SK-MEL-5 (cell line): ENCODE measurements at places on chromosomes 1 and 21.
A peak's percentile ranks its signal among the peaks of the same experiment; 100 is the strongest.

GRCh38 chr1:192550922-192551534 is 24.5 kb upstream of the RGS1 start:
- no peak for DNase-seq

- peak; percentile 84 for DNase-seq
These were observed 74.1 kb downstream of the ZNF648 start for GRCh38 chr1:181987334-181987895.

DNA sequence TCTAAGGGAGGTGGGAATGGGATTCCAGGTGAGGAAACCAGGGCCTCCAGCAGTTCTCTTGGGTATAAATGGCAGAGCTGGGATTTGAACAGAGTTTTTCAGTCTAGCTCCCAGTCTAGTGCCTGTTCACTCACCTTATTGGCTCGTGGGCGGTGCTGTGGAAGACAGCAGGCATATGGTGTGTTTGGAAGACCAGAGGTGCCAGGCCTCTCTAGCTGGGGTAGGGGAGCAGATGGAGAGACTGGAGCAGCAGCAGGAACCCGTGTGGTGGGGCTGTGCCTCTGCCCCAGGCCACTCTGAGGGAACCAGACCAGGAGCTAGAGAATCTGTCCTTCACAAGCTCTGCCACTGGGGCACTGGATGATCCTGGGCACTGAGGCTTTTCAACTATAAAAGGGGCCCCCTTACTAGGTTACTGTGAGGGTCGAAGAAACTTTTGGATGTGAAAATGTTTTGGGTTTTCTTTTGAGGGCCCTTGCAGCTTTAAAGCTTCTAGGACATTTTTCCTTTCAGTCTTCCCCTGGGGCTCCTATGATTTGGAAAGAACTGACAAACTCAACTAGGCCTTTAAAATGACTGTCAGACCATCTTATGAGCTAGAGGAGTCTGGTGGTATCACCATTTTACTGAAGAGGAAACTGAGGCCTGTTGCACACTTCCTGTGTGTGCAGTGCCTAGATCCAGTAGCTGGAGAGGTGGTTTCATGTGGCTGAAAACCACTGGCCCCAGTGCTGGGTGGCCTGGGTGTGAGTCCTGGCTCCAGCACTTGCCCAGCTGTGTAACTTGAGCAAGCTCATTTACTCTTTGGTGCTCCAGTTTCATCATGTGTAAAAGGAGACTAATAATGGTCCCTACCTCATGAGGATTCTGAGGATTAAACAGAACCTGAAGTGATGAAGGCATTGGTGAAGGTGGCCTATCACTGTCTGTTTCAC is 6.1 kb downstream of the DMRTB1 start:
- no peak for DNase-seq

- DNase-seq: peak; percentile 41
These were observed 1.6 kb upstream of the CLSTN1 start for GRCh38 chr1:9825093-9826074.

- DNase-seq: no peak
These were observed 147.5 kb downstream of the CYYR1 start for GRCh38 chr21:26425576-26425975.

DNA sequence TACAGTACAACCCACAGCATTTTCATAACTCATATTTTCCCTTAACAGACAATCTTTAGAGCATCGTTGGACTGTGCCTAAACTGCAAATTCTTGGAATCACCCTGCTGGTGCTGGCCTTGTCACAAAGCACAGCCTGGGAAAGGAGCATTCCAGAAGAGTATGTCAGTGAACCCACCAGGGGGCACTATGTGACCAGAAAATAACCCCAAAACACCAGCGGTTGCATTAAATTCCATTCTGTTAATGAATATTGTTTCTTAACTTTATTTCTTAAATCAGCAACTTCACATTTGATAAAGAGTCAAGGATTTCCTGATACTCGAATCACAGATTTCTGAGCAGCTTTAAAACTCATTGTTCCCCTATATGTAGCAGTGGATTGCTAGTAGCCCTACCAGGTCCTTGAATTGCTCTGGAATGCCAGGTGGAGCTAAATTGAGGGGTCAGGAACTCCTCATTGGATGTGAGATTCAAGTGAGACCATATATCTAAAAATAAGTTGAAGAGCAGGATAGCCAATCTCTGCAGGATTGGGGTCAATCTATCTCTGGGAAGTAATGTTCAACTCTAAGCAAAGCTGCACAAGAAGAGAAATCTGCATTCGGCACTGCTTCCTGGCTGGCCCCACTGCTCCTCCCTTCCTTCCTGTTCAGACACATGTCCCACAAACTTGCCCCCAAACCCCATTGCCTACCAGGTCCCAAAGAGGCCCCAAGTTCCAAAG is 12.7 kb upstream of the RAB4A start:
- peak; percentile 72 for DNase-seq

DNA sequence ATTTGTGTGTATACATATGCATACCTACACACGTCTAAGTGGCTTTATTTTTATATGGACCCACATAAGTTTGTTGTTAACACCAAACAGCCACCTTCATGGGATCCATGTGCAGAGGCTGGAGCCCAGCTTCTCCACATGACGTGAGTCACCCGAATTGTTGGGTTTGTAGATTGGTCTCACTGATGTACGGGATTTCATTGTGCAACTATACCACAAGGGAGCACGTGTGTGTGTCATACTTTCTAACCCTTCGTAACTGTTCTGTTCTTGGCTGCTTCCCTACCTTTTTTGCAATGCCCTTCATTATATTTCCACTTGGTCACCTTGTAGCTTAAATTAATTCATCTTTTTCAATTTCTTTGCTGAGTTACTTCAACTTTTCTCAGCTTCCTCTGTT is 21.0 kb downstream of the SPRTN start:
- peak; percentile 60 for DNase-seq

- no peak for DNase-seq
These were observed 175.0 kb downstream of the CTH start for GRCh38 chr1:70586046-70586445.

DNA sequence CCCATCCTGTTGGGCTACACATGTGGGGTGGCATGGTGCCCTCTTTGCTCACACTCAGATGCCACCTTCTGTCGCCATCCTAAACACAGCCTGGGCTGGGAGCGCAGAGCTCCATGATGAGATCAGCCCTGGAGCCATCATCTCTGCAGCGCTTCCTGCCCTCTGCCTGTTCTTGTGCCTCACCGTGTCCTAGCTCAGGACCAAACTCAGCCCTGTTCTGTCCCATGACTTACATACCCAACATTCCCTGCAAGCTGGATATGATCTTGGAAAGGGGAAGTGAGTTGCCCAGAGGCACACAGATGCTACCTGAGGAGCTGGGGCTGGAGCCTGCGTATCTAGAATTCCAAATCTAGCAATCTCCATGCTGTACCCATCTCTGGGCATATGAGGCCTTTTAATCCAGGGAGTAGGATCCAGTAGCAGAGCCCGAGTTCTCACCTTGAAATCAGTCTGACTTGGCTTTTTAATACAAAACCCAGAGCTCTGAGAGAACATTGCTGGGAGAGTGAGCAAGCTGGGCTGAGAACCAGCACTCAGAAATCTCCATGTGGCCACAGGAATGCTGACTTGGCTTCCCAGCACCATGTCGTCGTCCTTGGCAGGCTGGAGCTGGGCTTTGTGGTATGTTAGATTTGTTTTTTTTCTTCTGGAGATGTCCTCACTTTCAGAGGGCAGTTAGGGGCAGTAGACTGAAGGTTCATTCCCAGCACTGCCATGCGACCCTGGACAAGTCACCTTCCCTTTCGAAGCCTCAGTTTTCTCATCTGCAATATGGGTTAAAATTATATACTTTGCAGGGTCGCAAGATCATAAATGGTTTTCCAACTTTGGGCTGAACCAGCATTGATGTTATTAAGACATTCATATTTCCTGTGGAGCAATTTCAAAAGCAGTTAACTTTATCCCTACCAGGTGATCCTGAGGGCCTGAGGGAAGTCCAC is 2.6 kb downstream of the ALPL start:
- DNase-seq: no peak

- no peak for DNase-seq
These were observed 109.9 kb downstream of the CASZ1 start for GRCh38 chr1:10686404-10687040.

GRCh38 chr1:7630378-7630777 is 140.7 kb upstream of the VAMP3 start:
- no peak for DNase-seq

- DNase-seq: no peak
These were observed 26.3 kb upstream of the IER5 start for GRCh38 chr1:181061891-181062835.

DNA sequence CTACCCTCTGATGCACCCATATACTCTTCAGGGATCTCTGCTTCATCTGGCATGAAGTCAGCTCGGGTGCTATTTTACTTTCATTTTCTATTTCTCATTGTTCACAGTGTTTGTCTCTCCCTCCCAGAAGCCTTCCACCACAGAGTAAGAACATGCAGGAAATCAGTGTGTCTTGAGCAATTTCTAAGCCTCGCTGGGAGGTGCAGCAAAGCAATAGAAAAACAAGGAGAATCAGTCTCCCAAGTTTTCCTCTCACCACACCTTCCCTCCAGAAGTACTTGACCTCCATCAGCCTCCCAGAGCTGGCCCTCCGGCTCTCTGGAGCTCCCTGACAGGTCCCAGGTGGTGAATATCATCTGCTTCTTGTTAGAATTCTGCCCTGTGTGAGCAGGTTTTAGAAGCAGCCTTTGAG is 594.7 kb upstream of the CAMK1G start:
- DNase-seq: peak; percentile 8

DNA sequence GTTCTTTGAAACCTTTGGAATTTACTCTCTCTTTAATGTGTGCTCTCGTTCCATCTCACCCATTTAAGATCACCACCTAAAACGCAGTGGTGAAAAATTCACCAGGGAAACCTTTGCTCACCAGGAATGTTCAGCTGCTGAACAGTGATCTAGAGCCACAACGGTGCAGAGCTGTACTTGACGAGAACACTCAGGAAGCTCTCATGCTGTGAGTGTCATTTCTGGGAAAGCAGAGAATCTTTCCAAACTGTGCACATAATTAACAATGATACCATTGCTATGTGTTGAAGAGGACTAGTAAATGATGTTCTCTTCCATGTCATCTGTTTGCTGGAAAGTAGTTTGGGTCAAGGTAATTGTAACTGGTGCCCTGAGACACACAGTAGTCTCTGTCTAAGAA is 117.1 kb downstream of the ZZZ3 start:
- peak; percentile 32 for DNase-seq

DNA sequence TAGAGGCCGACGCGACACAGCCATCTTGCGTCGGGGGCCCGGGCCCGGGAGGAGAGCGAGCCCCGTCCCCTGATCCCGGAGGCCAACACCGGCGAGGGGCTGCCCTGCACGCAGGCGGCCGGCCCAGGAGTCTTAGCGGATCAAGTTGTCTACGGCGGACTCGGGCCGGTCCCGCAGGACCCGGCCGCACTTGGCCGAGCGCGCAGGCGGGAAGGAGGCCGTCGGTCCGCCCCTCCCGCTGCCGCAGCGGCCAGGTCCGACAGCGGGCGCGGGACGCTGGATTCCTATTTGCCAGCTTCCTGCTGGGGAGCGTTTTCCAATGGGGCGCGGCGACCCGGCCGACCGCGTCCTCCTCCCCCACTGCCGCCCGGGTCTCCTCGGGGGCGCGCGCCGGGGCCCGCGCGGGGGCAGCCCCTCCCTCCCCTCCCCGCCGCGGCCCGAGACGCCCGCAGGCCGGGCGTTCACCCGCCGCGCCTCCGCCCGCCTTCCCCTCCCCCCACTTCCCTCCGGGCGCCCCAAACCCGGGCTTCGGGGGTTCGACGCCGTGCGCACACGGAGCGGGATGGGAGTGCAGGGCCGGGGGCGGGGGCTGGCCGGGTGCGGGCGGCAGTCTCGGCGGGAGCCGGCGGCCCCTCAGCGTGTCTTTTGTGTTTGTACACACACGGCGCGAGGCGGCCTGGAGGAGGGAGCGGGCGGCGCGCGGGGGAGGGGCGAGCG is 517 bp upstream of the H3-3A start:
- peak; percentile 63 for DNase-seq

- no peak for DNase-seq
These were observed 38.9 kb upstream of the ZBTB18 start for GRCh38 chr1:244012202-244012601.

DNA sequence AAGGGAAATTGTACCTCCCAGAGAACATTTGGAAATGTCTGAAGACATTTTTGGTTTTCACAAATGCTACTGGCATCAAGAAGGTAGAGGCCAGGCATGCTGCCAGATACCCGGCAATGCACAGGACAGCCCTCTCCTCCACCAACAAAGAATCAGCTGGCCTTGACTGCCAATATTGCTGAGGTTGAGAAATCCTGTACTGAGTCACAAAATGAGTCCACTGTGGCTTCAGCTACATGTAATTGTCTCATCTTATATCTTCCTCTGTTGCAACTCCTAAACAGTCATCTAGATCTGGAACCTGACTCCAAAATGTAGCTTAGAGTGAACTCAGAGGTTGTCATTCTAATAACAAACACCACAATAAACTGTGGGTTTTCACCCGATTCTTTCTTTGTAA is 327.5 kb upstream of the POGK start:
- DNase-seq: no peak

GRCh38 chr1:153614906-153615305 is 1.2 kb downstream of the S100A14 start:
- DNase-seq: no peak

GRCh38 chr1:168782559-168783116 is 53.6 kb upstream of the DPT start:
- no peak for DNase-seq

- DNase-seq: no peak
These were observed 131.9 kb upstream of the KCNJ6 start for GRCh38 chr21:38048167-38048566.

GRCh38 chr1:222107975-222108374 is 366.1 kb upstream of the DUSP10 start:
- no peak for DNase-seq

- DNase-seq: no peak
These were observed 19.6 kb downstream of the SYF2 start for GRCh38 chr1:25212725-25213124.

DNA sequence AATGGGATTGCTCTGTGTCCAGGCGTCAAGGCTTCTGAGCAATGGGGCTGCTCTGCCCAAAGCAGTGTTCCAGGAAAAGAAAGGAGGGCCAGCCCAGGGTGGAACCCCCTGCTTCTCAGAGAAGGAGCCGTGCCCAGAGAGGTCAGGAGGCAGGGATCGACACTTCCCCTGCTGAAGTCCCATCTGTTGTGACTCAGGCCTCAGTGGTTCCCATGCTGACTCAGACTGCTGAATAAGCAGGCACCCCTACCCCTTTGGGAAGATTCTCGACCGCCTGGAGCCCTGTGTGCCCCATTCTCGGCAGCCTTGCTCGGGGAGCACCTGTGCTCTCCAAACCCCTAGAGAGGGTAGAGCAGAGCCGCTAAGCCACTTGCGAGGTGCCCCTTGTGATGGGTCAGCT is 23.9 kb downstream of the PKP1 start:
- DNase-seq: no peak

DNA sequence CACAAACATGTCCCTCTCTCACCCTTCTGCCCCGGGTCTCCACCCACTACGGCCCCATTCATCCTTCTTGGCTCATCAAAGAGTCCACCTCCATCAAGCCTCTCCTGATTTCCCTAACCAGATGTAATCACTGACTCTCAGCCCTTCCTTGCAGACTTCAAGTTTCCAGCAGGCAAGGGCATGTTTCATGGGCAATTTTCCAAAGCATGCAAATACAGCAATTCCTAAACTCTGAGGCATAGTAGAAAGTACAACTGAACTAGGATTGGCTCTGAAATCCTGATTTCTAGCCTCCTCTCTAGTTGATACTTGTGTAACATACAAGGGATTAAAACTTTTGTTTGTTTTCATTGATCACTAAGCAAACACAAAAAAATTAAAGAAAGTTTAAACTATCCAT is 109.1 kb upstream of the GADD45A start:
- DNase-seq: no peak
